CMK (cell line): ENCODE measurements at places on chromosomes 1 and 21.

DNA sequence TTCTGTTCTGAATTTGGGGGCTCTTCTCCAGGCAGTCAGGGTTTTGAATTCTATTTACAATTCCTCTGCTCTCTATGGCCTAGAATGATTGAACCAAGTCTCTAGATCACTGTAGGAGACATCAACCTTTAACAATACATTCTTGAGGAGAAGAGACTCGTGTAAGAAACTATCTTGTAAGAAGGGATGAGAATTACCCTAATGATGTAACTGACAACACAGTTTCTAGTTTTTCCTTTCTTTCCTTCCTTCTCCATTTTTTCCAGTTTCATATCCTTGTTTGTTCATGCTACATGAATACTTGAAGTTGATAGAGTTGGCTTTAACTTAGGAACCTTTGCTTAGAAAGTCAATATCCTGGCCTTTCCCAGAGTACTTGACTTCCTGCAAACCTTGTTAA lies 1.3 kb upstream of the ATP1A1 start:
- no peak for DNase-seq

DNA sequence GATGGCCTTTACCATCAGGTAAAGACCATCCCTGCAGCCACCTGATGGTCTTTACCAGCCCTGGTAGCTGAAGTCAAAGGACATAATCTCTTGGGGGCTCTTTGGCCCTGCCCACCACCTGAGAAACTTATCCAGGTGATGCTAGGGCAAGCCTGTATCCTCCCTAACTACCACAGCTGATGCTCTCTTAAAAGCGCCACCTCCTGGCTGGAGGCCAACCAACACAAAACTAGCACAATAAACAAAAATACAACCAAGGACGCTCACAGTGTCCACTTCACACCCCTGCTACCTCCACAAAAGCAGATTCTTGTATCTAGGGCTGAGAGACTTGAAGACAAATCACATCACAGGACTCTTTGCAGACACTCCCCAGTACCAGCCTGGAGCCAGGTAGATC lies 357.1 kb upstream of the POU3F1 start:
- no peak for DNase-seq

DNA sequence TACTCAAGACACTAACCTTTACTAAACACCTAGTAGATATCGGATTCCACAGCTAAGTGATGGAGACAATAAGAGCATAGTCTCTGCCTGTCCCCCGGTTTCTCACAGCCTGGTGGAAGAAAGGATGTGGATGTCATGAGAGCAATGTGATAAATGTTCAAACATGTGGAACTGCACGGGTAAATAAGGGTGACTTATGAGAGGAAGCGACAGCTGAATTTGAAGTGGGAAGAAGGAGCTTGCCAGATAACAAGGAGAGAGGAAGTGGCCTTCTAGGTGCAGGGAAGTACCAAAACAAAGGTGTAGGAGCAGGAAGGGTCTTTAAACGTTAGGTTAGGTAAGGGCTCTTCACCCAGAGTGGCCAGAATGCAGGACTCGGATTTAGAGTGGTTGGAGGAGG lies 178.6 kb upstream of the NRIP1 start:
- no peak for DNase-seq

- no peak for DNase-seq
Observed at GRCh38 chr21:34129901-34130715, 56.7 kb downstream of the MRPS6 start.

DNA sequence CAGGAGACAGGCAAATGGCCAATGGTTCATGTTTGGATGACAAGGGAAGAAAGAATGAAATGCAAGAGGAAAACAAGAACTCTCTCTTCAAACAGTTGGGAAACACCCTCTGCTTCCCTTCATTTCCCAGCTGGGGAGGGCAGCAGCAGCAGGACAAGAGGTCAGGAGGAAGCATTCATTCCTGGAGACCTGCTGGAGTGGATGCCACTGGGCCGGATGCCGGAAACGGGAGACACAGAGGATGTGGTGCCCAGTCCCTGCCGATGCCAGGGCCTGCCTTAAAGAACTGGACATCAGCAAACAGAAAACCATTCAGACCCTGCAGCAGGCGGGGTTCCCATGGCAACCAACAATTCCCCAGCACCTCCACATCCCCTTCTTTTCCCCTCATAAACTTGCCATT lies 102.3 kb upstream of the ZNF648 start:
- DNase-seq: no peak

GRCh38 chr1:232886271-232886670 lies 64.1 kb upstream of the NTPCR start:
- DNase-seq: no peak

DNA sequence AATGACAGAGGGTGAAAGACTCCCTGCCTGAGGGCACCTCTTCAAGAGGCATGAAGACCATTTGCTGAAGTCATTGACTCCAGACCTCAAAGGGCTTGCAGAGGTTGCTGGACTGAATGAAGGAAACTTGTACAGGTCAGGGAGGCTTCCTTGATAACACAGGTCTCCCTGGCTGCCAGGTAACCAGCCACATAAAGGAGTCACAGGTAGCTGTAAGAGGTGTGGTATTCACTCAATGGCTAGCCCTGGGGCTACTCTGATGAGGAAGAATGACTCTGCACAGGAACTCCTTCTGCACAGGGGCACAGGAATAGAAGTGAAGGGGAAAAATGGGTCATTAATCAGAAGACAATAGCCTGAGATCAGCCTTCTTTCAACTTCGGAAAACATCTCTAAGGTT lies 187.5 kb downstream of the LMX1A start:
- no peak for DNase-seq

DNA sequence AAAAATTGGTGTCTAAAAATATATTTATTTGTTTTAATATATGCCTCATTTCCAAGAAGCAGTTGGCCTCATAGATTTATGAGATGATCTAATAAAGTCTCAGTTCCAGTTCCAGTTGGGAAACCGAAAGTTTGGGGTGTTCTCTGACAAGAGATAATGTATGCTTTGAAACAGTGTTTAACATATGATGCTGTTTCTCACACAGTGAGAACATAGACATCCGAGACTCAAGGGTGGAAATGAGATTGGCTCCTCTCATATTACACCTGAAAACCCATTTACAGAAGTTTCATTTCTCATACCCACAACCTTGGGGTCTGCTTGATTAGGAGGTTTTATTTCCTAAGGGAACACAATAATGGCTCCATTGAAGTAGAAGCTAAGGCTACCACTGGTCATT lies 200.6 kb upstream of the BEND5 start:
- no peak for DNase-seq

DNA sequence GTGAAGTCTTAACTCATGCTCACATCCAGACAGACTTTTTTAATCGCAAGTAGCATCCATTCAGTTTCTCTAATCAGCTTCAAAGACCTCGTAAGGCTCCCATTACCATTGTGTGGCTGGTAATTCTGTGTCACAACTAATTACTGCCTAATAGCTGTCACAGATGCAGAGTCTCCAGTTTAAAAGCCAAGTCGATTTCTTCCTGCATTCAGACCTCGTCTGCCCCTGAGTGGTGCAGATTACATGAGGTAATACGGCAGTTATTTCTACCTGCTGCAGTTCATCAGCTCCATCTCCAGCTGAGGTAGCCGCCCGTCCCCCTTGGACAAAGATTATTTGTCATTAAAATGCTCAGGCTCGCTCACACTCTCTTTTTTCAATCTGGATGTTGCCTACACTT lies 34.4 kb upstream of the OLIG2 start:
- no peak for DNase-seq

DNA sequence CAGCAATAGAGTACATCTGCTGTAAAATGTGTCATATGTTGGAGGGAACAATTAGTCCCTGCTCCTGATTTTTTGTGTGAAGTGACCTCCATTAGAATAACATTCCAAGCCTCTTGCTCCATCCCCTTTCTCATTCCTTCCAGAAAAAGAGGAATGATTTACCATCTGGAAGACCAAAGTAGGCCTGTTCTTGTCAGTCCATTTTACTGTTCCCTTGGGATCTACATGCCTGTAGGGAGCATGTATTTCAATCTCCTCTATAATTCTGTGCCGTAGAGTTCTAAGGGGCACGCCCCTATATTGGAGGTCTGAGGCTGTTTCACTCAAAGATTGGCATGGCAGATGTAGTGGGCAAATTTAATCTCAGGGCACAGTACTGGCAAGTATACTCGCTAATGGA lies 48.8 kb upstream of the MAN1A2 start:
- no peak for DNase-seq

DNA sequence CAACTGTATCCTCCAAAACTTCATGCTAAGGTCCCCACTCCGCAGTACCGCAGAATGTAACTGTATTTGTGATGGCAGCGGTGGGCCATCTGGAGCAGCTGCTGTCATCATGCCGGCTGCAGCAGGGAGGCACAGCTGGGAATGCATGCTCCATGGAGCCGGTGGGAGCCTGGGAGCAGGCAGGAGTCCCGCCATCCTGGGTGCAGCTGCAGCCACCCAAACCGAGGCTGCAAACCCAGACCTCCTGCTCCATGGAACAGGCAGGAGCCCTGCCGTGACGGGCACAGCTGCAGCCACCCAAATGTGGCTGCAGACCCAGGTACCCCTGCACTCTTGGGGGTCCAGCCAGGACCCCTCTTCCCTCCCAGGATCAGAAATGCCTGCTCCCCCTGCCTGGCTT lies 80.3 kb downstream of the SCMH1 start:
- DNase-seq: no peak

DNA sequence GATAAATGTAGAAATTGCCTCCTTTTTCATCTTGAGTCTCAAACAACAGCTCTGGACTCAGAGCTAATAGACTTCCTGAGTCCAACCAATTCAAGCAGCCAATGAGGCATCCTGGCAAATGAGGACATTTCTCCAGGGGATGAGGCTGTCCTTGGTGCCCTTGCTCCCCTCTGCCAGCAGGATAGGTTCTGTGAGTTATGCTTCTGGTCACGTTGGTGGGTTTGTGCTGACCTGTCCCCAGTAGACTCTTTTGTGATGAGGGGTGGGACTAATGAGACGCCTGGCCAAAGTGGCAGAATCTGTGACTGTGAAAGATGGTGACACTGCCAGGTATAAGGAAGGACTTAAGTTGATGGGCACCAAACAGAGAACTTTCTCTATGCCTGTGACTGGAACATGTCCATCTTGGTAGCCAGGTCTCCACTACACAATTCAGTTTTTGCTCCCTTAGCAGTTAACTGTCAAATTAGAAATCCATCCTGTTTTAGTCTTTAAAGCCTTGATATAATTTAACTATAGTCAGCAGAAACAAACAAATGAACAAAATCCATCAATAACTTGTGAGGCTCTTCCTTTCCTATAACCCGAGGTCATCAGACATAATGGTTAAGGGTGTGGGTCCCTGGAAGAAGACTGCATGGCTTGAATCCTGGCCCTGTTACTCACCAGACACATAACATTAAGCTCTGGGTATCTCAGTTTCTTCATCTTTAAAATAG lies 35.7 kb upstream of the THEM4 start:
- no peak for DNase-seq

DNA sequence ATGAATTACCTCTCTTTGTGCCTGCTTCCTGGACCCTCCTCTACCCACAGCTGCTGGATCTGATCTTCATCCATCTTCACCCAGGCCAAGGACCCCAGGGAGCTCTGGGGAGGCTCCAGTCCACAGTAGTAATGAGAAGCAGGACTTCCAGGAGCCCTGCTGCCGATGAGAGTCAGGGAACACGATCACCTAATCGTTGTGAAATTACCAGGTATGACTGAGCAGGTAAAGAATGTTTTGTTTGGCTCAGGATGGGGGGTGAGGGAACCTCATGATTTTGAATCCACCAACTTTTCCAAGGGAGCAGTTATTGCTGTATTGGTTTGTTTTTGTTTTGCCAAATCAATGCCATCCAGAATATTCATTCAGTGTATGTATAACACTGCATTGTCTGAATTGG lies 454.0 kb downstream of the PLPP3 start:
- DNase-seq: no peak

- DNase-seq: no peak
Observed at GRCh38 chr1:97826820-97827219, 94.0 kb downstream of the DPYD start.

- peak; percentile 59 for DNase-seq
Observed at GRCh38 chr1:38991638-38992411, 749 bp downstream of the AKIRIN1 start.

GRCh38 chr1:117627546-117628130 lies 21.8 kb downstream of the TENT5C start:
- no peak for DNase-seq

GRCh38 chr1:1809489-1809888 lies 31.2 kb upstream of the NADK start:
- no peak for DNase-seq

DNA sequence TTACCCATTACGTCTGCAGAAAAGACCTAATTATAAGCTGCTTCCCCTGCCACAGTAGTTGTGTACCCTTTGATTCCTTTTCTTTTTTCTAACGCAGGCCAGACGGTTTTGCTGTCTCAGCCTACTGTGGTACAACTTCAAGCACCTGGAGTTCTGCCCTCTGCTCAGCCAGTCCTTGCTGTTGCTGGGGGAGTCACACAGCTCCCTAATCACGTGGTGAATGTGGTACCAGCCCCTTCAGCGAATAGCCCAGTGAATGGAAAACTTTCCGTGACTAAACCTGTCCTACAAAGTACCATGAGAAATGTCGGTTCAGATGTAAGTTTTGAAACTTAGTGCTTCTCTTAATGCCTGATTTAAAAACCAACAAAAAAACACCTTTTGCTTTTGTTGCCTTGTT lies 35.8 kb downstream of the ATF6 start:
- DNase-seq: no peak

GRCh38 chr1:101843160-101843559 lies 153.6 kb downstream of the OLFM3 start:
- DNase-seq: no peak

DNA sequence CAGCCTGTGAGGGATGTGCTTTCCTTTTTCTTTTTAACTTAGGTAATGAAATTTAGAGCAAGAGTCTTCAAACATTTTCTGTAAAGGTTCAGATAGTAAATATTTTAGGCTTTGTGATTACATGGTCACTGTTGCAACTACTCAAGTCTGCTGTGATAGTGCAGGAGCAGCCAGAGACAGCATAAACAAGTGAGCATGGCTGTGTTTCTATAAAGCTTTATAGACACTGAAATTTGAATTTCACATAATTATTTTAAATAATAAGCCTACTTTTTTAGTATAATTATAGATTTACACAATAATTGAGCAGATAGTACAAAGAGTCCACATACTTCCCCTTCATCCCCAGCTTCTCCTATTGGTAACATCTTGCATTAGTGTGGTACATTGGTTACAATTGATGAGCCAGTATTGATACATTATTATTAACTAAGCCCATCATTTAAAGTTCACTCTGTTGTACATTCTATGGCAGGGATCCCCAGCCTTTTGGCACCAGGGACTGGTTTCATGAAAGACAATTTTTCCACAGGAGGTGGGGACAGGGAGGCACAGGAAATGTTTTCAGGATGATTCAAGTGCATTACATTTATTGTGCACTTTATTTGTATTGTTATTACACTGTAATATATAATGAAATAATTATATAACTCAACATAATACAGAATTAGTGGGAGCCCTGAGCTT lies 3.0 kb downstream of the ATF6 start:
- no peak for DNase-seq

- DNase-seq: no peak
Observed at GRCh38 chr1:7898962-7899361, 41.7 kb downstream of the TNFRSF9 start.

DNA sequence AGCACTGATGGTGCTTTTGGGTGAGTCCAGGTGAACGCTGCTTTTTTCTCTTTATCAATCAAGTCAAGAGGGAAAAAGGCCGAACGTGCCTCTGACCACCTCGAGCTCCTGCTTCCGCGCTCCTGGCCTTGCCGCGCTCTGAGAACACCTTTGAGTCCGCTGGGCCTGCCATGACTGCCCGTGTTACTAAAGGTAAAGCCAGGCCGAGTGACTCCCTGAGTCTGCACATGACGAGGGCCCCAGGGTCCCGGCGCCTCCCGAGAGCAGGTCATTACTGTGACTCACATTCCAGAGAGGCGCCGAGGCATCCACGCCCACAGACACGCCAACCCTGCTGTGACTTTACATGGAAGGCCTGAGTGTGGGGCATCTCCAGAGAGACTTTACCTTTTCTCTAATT lies 11.1 kb downstream of the POFUT2 start:
- no peak for DNase-seq
